ENCODE measurements at places on chromosomes 13 and 19.
A peak's percentile ranks its signal among the peaks of the same experiment; 100 is the strongest.

DNA sequence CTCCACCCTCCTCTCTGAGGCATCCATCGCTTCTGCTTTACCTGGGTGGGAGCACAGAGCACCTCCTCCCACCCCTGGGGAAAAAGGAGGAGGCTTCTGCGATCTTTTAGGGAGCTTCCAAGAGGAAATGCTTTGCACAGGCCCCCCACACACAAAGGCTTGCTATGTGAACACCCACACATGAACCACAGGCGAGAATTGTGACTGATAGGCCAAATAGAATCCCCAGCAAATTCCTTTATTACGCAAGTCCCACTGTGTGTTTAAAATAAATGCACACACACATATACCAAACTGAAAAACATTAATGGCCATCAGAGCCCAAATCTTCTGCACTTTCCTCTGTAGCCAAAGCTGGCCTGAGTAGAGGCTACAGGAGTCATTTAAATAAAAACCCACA is 50.6 kb downstream of the HSPH1 start:
- DNase-seq: no peak

DNA sequence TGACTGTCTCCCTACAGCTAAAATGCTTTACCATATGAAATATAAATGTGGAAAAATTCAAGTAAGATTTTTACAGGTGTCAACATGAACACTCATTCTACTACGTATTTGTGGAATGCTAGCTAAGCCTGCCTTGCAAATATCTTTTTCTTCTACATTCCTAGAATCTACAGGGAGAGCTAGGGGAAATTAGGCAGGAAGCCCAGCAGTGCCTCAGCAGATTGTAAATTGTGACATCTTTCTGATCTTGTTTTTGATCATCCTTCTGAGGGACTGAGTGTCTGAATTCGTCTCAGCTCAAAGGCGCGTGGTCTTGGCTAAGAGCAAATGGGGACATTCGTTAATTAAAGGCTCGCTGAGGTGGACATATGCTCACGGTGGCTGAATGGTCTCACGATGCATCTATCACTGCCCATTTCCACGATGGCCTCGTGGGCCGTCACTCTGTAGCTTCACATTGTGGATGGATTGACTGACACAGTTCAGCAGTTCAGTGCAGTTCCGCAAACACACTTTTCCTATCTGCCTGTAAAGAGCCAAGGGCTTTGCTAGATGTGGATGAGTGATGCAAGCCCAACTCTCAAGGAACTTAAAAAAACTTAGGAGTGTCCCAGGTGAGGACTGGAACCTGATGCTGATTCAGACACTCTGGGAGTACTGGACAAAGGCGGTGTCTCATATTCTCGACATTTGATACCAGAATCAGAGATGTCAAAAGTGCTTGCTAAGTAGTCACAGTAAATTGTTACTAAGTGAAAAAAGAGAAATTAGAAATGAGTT is 562.5 kb downstream of the EFNB2 start:
- DNase-seq: no peak

DNA sequence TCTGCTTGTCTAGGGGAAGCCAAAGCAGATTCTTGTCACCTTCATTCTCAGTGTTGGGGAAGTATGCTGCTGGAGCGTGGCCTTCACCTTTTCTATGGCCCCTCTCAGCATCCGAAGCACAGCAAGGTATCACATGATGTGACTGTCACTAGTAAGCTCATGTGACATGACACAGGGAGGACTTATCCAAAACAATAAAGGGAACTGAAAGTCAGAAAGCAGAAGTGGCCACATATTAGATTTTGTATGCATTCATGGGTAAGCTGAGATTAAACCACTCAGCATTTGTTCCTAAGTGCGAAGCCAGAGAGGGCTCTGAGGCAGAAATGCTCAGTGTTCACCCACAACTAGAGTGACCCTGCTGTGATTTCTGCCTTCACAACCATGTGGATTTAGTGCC is 72.8 kb upstream of the PCDH8 start:
- DNase-seq: no peak

GRCh38 chr13:44050450-44051063 is 170.9 kb downstream of the LACC1 start:
- DNase-seq: no peak

GRCh38 chr19:45333609-45334303 is 6.8 kb upstream of the KLC3 start:
- DNase-seq: no peak

DNA sequence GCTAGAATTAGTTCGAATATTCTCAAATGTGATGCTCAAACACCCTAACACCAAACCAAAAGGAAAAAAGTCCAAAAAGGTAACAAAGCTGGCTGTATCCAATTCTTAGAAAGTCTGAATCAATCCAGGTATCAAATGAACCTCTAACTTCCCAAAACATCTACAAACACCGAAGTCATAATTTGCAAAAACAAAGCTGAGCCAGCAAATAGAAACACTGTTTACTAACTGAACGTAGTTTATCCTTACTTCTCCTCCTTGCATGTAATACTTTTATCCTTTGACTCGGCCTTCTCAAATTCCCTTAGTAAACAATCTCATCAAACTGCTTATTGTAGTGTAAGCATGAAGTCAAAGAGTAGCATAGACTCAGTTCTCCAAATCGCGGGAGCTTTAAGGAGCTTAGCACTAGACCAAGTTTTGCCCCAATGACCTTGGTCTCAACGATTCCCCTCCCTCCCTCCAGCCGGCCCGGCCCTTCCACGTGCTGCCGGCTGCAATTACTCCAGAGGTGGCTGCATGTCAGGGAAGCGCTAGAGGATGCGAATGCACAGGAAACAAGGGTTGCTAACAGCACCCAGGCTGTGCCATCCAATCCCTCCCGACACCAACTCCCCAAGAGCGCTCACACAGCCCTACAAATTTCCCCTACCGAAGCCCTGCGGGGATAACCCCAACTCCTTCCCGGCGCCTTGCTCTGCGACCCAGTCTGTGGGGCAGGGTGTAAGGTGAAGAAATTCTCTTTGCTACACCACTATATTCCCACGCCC is 693 bp downstream of the XPO4 start:
- DNase-seq: peak; percentile 52

DNA sequence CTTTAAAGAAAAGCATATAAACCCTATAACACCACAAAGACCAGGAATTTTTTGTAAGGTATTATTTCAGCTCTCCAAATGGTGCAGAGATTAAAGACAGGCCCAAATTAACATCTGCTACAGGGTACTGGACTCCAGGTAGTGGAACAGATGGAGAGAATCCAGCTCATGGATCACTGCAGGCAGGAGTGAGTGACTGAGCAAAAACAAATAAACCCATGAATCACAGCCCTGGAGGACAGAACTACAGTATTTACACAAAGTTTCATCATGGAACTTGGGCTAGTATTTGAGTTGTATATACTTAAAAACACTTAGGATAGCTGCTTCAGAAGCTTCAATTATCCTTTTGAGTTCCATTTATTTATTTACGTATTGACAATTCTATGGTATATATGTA is 132.8 kb upstream of the SPRY2 start:
- DNase-seq: no peak

GRCh38 chr19:329876-330275 is 14.7 kb downstream of the MIER2 start:
- no peak for DNase-seq

DNA sequence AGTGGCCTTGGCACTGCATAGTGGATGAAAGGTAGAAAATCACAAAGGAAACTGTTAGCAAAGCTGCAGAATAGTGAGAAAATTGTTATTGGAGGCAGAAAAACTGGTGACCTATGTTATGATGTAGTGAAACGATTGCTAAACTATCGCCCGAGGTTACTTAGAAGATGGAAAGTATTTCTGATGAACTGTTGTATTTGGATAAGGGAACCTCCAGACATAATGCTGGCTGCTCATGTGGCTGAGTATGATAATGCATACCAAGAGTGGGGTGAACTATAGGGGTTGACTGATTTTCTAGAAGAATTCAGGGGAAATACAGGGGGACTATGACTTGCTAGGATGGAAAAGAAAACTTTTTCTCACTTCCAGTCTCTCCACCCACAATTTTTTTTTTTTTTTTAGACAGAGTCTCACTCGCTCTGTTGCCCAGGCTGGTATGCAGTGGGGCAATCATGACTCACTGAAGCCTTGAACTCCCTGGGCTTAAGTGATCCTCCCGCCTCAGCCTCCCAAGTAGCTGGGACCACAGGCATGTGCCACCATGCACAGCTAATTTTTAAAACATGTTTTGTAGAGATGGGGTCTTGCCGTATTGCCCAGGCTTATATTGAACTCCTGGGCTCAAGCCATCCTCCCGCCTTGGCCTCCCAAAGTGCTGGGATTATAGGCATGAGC is 4.4 kb upstream of the EID2 start:
- no peak for DNase-seq

DNA sequence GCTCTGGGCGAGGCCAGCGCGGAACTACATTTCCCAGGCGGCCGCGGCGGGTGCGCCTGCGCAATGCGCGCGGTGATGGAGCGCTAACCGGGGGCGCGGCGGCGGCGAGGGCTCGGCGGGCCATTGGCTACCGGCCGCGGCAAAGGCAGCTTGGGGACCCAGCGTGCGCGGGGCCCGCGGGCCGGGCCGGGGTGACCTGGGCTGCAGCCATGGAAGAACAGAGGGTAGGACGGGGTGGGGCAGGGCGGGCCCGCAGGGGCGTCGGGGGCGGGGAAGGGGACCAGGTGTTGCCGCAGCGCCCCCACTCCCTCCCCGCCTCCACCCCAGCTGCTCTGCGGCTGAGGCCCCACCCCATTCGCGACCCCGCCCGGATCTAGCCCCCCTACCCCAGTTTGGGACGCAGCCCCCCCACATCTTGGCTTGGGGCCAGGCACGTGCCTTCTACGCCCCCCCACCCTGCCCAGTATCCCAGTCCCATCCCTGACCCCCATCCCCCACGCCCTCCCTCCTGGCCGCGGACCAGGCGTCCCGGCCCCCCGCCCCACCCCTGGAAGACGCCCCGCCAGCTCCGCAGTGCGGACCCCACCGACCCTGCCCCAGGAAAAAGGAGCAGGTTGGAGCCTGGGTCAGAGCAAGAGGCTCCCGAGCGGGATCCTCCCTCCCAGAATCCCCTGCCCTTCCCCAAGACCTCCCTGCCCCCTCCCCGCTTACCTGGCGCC is at the start of gene FSD1:
Gene FSD1, plus strand, starts transcription at position 61 of the 719 bp plus-strand sequence. Its CDS starts 149 bp downstream, at position 210.
- DNase-seq: peak; percentile 92

DNA sequence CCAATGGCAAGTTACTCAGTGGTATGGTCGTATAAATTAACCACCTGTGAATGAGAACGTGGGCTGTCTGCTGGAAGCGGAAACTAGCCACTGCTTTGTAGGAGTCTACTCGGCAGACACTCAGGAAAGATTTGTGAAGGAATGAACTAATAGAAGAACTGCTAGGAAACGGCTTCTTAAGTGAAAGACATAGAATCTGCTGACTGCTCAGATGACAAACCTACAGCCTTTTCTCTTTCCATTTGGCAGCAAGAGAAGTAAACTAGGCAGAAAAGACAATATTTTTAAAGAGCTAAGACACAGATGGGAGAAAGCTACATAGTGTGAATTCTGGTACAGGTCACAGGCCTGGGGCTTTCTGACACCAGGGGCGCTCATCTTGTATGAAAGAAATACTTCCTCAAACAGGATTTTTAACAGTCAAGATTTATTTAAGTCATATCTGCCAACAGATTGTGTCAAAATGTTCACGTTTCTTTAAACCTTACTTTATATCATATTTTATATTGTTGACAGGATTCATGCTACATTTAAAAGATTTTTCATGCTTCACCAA is 78.4 kb downstream of the MIPEP start:
- no peak for DNase-seq

DNA sequence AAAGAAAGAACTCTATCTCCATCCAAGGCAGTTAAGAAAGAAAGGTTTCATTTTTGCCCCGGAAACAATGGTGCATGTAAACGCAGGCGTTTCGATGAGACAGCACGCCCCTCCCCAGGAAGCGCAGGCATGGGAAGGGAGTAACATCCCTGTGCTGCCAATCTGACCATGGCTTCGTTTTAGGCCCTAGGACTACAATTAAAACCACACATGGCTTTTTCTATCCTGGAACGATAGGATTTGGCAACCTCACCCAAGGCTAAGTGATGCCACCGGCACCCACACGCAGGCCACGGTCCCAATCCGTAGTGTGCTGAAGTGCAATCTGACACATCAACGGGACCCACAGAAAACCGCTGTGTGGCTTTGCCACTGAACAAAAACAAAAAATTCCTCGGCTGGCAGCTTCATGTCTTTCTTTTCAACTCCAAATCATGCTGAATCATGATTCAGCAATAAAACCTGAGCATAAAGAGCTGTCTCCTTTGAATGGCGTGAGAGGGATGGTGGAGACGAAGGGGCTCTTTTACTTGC is 24.2 kb downstream of the RANBP3 start:
- no peak for DNase-seq

GRCh38 chr13:21882766-21883165 is 211.9 kb downstream of the FGF9 start:
- DNase-seq: no peak

GRCh38 chr13:36753176-36753575 is 65.8 kb upstream of the RFXAP start:
- DNase-seq: no peak

DNA sequence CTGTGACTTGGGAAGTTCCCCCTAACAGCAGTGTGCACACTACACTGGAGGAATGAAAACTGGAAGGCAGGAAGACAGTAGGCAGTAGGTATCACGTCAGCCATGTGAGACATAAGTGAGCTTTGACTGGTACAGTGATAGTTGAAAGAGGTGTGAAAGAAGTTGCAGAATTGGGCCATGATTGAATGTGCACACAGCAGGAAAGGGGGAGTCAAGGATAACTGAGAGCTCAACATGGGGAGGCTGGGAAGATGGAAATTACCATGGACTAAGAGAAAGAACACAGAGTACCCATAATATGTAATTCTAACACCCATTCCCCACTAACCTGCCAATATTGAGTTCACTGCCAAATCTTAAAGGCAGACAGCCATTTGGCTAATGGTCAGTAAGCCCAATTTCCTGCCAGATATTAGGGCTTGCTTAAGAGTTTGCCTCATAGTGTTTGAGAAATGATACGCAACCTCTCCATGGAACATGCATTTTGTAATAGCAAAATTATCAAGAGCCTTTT is 321.7 kb downstream of the DCT start:
- DNase-seq: no peak

DNA sequence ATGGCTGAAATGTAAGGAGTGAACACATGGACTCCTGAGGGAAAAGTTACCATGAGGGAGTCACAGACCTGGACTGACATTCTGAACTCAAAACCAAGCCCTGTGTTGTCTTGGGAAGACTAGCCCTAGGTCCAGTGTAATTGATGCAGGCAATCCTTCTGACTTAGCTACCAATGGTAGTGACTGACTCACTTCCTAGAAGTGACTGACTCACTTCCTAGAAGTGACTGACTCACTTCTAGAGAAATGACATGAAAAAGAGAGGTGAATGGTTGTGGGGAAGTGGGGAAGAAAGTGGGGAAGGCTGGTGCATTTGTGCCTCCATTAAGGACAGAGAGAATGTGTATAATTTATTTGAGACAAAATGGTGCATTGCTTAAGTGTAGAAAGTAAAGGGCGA is 49.9 kb downstream of the EDNRB start:
- DNase-seq: no peak

- DNase-seq: peak; percentile 19
These were observed 158.2 kb downstream of the NALCN start for GRCh38 chr13:101258071-101258470.

DNA sequence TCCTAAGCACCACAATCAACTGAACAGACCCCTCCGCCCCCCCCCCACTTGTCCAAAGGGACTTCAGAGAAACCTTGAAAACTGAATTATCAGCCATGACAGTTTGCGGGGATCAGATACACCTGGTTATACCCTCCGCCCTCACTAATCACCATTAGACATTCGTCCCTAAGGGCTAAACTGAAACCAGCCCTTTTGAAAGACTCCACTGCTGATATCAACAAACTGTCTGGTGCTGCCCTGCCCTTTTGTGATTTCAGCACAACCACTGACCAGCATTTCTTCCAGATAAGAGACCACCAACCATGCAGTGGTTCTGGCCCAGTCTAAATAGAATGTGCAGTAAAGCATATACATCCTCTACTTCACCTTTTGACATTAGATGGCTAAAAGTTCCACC is 1422.9 kb downstream of the EFNB2 start:
- no peak for DNase-seq

All from neural progenitor cell (in vitro differentiated cells).